Gastroesophageal sphincter (tissue), 4 donors: ENCODE measurements at places on chromosomes 1 and 21. TPM values are rescaled to one million over a fixed set of nuclear protein-coding genes. Genes with fewer than 3 reads are reported as not detected.

Gene LMOD1
- total RNA-seq: 1,521 TPM

DNA sequence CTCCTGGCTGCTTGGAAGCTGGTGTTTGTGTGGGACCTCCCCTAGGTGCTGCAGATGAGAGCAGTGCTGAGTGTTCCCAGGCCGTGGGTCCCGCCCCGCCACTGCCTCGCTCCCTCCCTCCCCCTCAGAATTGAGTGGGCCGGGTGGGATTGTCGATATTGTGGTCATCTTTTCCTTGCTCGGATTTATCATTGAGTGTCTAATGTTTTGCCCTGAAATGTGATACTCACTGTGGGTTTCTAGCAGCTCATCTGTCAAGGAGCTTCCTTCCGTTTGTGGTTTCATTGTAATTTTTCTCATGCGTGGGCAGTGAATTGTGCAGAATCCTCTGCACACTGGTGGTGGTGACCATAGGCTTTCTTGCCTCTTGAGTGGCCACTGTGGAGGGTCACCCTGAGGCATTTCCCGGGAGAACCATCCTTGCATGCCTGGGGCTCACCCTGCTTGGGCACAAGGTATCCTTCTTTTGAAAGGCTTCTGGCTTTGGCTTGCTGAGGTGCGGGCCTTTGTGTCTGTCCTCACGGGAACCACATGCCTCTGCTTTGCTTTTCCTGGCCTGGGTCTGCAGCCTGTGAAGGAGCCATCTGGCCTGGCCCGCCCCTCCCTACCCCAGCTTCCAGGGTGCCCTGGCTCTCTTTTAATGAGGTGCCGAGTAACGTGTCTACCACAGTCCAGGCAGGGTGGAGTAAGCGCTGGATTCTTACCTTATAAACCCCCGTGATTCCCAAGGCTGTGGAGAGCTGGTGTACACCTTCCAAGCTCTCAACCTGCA, 25.6 kb downstream of the SLX9 start:
- no peak for ATAC-seq

Gene BCAN
- total RNA-seq: 0.50 TPM

DNA sequence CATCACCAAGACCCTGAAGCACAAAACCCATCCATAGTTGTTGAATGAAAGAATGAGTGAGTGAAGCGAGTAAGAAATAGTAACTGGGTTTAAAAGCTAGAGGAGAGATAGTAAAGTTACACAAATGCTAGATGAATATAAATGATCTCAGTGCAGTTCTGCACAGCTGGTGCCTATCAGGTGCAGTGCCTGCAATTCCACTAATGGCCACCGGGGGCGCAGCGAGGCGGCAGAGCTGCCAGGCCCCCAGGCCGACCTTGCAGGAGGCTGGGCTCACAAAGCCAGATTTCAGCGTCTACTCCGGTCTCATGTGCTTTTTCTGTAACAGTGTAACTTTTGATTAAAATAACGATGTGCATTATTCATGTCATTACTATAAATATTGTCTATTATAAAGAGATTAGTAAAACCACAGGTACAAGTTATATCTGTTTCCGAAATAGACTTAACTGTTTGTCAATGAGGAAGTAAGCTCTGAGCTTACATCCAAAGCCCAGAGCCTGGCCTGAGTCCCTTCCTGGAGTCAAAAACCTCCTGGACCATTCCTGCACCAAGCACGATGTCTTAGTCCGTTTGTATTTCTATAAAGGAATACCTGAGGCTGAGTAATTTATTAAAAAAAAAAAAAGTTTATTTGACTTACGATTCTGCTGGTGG, 477.6 kb downstream of the NPHP4 start:
- peak; percentile 70 for ATAC-seq

DNA sequence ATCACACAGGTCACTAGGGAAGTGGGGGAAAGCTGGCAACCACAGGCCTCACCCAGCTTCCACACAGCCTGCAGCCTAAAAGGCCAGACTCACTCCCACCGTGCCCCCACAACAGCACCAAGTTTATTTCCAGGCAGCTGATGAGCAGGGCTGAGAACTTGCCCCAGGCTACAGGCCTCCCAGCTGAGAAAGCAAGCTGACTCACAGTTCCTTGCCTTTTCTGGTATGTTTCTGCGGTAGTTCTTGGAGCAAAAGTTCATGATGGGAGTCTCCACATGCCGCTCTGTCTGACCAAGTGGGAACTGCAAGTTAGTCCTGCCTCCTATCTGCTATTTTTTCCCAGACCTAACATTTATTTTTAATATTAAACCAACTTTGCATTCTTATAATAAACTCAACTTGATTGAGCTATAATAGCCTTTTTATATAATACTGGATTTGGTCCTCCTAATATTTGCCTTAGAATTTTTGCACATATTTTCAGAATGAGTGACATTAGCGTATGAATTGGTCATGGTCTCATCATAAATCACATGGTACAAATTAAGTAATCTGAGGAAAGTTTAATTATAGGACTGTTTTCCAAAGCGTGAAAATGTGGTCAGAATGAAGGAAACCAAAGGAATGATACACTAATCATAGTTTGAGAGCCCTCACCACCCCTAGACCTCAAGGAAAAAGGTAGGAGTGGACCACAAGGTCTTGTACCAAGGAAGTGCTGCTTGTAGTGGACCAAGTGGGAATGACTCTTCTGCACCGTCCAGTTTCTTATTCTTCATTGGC, 30.7 kb downstream of the RPAP2 start:
- ATAC-seq: no peak

Gene LCE3E
- not detected for total RNA-seq

GRCh38 chr1:154270833-154271232, 1.6 kb upstream of the HAX1 start:
- no peak for ATAC-seq

DNA sequence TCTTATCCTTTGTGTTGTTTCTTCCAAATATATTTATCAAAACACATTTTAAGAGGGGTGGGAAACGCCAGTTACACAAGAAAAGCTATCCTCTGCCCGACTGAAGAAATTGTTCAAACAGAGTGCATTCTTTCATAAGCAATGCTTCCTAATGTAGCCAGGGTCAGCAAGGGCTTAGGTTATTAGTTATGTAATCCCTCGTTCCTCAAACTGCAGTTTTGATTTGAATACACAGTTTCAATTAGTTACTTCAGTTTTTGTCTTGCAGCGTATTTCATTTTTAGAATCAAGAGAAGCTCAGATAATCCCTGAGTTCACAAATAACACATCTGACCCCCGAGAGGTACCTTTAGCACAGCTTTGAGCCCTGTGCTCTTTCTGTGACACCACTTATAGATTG, 141.7 kb upstream of the NRIP1 start:
- no peak for ATAC-seq
